ENCODE measurements at places on chromosomes 7 and 10. TPM values are rescaled to one million over a fixed set of nuclear protein-coding genes. Genes with fewer than 3 reads are reported as not detected.
A peak's percentile ranks its signal among the peaks of the same experiment; 100 is the strongest.

UNCX gene
- total RNA-seq, result not detected

ANXA7 gene
- 117 TPM for total RNA-seq

TAC1 gene
- not detected for total RNA-seq

DNA sequence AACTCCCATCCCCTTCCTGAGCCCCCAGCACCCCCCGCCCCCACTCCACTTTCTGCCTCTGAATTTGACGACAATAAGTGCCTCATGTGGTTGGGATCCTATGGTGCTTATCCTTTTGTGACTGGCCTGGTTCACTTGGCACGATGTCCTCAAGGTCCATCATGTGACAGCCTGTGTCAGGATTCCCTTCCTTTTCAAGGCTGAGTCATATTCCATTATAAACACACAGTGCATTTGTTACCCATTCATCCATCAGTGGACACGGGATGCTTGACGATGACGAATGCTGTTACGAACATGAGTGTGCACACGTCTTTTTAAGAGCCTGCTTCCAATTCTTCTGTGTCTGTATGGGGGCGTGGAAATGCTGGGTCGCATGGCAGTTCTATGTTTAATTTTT, 26.7 kb downstream of the SHH start:
- no peak for DNase-seq
- no peak overlapping the region for H3K4me3 ChIP-seq
- peaks cover 13% of the 10 kb centered on the region for H3K4me1 ChIP-seq
- no peaks in the 10 kb centered on the region for H3K27me3 ChIP-seq

DNA sequence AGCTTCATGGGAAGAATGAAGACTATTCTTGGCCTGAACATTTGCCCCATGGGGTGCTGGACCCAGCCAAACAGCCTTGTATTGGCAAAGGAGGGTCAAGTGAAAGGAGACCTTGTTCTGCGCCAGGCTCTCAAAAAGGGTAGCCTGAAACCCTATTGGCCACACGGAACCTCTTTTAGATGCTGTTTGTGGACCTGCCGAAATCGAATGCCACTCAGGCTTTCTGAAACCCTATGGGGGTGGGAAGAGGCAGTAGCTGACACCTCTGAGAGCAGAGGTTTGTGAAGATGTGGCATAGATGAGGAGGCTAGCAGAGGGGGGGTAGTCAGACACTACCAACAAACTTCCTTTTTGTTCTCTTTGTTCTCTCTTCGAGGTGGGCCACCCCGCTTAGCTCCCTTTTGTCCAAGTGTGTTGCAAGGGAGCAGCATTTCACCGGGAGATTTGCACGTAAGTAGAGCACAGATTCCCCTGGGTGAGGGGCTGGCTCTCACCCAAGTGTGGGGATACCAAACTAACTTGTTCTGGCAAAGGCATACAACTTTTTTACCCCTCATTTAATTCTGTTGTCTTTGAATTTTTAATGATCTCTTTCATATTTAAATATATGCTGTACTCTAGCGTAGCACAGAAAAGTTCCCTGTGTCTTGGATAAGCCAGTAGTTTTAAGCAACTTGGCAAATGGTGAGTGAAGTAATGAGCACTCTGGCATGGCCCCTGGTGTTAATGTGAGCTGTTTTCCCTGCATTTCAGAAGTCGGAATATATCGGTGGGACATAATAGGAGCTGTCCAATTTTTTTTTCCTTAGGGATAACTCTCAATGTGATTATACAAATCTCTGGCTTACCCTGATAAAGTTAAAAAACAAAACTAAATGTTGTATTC, 107.7 kb downstream of the SEPTIN7 start:
- H3K4me1 ChIP-seq, result peaks cover 10% of the 10 kb centered on the region
- no peaks in the 10 kb centered on the region for H3K27me3 ChIP-seq
- no peak overlapping the region for H3K4me3 ChIP-seq
- H3K36me3 ChIP-seq, result peaks cover 13% of the 10 kb centered on the region

- H3K27me3 ChIP-seq, result no peaks in the 10 kb centered on the region
- peak overlapping the region; percentile 55 for H3K27ac ChIP-seq
Observed at GRCh38 chr7:102933763-102934162, 21.0 kb downstream of the LRRC17 start.

GRCh38 chr10:68601501-68602265, 41.5 kb downstream of the TET1 start:
- no peak overlapping the region for H3K4me3 ChIP-seq
- no peaks in the 10 kb centered on the region for H3K36me3 ChIP-seq
- H3K27me3 ChIP-seq, result no peaks in the 10 kb centered on the region
- peaks cover 27% of the 10 kb centered on the region for H3K4me1 ChIP-seq
- H3K27ac ChIP-seq, result no peak overlapping the region

DNA sequence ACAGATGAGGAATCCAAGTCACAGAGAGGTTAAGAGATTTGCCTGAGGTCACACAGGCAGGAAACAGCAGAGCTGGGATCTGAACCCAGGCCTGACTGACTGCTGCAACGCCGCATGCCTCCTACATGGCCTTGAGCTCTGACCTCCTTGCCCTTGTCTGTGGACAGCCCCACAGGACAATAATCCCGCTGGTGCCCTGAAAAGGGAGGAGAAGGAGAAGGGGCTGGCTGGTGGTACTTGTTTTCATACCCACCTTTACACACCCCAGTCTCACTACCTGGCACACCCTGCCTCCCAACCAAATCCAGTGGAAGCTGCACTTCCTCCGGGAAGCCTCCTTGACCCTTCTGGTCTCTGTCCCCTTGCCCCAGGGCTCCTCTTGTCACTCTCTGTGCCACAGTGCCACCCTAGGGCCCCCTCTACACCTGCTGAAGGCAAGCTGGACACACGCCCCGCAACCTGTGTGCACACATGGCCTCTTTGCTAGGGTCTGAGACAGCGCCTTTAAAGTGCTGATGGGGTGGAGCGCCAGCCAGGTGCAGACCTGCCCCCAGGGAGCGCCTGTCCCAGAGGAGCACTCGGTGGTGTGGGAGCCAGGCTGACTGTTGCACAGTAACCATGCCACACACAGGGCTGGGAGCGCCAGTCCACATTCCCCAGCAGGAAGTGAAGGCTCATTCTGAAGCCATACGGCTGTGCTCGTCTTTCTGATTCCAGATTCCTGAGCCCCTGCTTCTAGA, 38.6 kb downstream of the ZCCHC24 start:
- DNase-seq, result no peak
- H3K4me1 ChIP-seq, result no peaks in the 10 kb centered on the region
- H3K27me3 ChIP-seq, result no peaks in the 10 kb centered on the region
- H3K36me3 ChIP-seq, result no peaks in the 10 kb centered on the region
- H3K4me3 ChIP-seq, result no peak overlapping the region

GRCh38 chr7:159015454-159016410, 128.9 kb downstream of the VIPR2 start:
- peak overlapping the region; percentile 82 for H3K27ac ChIP-seq
- no peaks in the 10 kb centered on the region for H3K27me3 ChIP-seq
- H3K36me3 ChIP-seq, result no peaks in the 10 kb centered on the region
- peak; percentile 82 for DNase-seq

- H3K27me3 ChIP-seq, result no peaks in the 10 kb centered on the region
- no peak overlapping the region for H3K4me3 ChIP-seq
- peaks cover 45% of the 10 kb centered on the region for H3K36me3 ChIP-seq
- peaks cover 11% of the 10 kb centered on the region for H3K4me1 ChIP-seq
- DNase-seq, result no peak
- H3K27ac ChIP-seq, result no peak overlapping the region
Observed at GRCh38 chr10:368579-369220, 233.4 kb downstream of the ZMYND11 start.

Measured in right atrium auricular region (tissue), 2 donors.